ENCODE measurements at places on chromosomes 4 and X. TPM values are rescaled to one million over a fixed set of nuclear protein-coding genes. Genes with fewer than 3 reads are reported as not detected.

GRCh38 chrX:134369576-134369975 is 90.4 kb upstream of the HPRT1 start:
- no peak for DNase-seq

DNA sequence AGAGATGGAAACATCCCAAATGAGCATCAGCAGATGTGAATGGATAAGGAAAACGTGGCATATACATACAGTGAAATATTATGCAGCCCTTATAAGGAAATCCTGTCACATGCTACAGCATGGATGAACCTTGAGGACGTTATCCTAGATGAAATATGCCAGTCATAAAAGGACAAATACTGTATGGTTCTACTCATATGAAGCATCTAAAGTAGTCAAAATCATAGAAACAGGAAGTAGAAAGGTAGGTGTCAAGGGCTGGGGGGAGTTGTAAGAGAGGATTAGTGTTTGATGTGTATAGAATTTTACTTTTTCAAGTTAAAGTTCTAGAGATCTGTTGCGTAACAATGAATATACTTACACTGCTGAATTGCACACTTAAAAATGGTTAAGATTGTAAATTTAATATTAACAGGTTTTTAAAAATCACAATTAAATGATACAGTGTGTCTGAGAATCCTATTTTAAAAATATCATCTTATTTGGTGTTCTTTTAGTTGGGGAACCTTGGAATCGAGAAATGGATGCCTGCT is 58.5 kb downstream of the KDM6A start:
- no peak for DNase-seq

DNA sequence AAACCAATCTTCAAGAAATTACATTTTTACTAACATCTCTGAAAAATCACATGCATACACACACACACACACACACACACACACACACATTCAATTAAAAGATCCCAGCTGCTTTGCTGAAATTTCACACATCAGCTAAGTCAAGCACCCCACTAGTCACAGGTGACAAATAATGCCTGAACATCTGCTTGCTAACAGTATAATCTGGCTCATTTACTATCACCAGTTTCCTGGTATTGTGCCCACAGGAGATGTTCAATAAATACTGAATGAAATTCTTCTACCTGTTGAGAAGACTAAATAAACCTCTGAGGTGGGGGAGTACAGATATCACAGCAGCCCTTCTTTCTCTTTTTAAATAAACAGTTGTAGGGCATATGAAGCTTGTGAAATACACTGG is 994.0 kb downstream of the ARAP2 start:
- no peak for DNase-seq

GRCh38 chrX:137988470-137988869 is 422.5 kb downstream of the ZIC3 start:
- no peak for DNase-seq

Gene CCSER1
- total RNA-seq: 10.1 TPM

Gene TEX13B
- total RNA-seq: not detected

DNA sequence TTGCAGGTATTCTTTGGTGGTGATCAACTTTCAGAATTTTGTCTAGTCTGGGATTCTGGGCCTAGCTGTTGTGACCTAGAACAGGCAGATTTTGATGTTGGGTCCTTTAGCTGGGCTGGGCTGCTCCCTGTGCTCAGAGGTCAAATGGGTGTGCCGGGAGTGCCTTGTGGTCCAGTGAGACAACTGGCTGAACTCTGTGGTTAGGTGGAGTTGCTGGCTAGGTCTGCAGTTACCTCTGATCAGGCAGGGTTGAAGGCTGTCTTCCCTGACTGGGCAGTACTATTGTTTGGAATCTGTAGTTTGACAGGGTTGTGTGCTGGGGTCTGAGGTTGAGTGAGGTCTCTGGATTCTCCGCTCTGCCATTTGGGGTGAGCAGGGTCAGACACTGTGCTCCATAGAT is 599.3 kb downstream of the RAPGEF2 start:
- no peak for DNase-seq

Gene MAGED4B
- total RNA-seq: 1.6 TPM

Data from lower leg skin (tissue), 4 donors.